Stimulated activated CD4-positive, alpha-beta T cell treated with anti-CD3 and anti-CD28 coated beads, Interleukin-12 subunit alpha, Interleukin-12 subunit beta, amount 100 ng/mL, for 24 hours (primary cell): ENCODE measurements at places on chromosomes 12 and 14.

DNA sequence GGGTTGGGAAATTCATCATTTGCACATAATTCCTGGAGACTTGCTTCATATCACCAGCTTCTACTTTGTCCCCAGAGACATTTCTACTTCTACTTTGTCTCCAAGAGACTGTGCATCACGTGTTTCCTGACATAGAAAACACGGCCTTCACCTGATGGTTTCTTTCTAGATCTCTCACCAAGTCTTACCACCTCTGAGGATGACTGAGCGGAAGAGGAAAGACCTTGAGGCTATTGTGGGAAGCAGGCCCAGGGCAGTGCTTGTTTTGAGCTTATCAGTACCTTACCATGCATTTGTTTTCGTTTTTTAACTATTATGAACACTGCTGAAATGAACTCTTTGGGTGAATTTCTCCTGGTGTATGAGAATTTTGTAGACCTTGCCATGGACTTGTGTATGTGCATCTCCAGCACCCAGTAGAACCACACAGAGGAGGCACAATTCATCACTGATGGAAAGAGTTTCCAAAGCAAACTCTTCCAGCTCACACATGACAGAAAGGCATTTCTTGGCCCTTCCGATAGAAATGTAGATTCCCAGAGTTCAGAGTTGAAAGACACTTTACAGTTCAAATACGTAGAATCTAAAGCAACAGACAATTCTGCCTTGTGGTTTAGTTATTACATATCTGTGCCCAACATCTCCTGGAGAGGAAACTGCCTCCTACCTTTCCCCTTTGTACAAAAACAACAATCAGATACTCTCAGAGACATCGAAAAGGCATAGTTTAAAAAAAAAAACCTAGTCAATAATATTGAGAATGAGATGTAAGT, 434.7 kb downstream of the FUT8 start:
- peak; percentile 20 for DNase-seq

- DNase-seq = no peak
Observed at GRCh38 chr12:76177821-76178220, 93.3 kb upstream of the NAP1L1 start.

DNA sequence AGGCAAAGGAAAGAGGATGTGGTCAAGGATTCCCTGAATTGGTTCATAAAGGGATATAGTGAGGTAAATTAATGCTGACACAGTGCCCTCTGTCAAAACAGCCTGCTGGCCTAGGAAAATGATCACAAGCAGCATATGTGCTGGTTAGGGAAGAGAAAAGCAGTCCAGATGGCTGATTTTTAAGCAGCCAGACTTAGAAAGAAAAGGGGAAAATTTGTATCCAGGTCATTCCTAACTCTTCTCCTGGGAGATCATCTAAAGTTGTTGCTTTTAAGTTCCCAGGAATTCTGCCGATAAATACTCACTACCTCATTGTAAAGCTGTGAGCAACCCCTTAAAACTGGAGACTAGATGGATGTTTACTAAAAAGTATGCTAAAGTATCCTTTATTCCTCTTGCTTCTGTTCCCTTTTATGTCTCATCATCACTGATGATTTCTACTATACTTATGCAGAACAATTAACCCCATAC, 46.4 kb upstream of the CNOT2 start:
- DNase-seq = no peak

DNA sequence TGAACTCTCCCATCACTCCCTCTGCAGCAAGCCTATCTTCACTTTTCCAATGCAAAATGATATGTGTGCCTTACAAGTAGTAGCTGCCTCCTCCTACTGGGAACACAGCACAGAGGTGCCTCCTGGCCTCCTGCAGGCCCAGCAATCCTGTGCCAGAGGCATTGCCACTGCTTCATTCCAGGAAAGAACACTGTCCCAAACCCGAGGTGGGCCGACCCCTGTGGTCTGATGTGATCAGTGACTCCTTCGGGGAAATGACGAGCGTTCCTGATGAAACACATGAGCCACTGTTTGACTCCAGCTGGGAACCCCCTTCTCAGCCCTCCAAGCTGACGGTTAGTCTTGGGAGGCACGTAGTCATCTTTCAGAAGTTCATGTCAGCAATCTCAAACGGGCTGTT, 19.5 kb downstream of the PSMC1 start:
- no peak for DNase-seq

DNA sequence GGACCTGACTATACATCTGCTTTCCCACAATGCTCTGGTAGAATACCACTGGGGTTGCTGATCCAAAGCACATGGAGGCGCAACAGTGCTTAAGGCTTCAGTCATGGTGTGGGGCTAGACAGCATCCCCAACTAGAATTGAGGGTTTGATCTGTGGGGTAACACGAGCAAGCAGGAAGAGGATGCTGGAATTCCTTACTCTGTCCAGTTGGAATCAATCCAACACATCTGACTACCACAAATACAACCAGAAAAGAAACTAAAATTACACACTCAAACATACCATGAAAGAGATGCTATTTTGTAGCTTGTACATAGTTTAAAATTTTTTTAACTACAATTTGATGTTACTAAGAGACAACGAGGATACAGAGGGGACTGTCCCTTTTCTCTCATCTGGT, 40.4 kb upstream of the GTF2A1 start:
- no peak for DNase-seq

DNA sequence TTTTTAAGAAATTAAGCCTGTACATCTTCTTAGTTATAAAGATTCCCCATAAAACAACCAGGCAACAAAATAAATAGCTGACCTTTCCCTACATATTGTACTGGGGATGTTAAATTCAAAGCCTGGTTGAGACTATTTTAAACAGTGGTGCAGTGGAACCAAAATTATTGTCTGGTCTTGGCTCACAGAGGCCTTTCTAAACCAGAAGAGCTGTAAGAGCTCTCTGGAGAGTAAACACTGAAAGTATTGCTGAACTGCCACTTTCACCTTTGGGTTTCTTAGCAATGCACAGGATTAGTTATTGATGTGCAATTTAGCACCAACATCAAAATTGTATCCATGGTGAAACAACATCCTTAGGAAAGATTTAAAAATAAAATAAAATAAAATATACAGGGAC, 20.6 kb downstream of the RACGAP1 start:
- no peak for DNase-seq

DNA sequence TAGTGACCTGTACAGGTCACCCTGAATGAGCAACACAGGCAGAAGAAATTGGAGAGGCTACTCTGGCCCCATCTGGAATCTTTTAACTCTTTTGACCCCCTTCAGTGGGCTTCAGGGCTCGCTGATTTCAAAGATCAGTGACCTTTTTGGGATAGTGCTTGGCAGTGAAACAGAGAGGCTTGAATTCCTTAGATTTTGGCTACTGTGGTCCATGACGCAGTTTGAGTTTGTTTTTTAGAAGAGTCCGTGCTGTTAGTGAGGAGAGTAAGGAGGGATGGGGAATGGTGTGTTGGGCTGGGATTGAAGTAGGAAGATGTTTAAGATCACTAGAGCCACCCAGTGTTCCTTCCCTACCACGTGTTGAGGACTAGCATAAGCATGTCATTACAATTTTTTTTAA, 16.5 kb downstream of the TMEM30B start:
- no peak for DNase-seq

- no peak for DNase-seq
Observed at GRCh38 chr14:53304726-53305381, 151.7 kb upstream of the DDHD1 start.

- DNase-seq = no peak
Observed at GRCh38 chr12:88575361-88575970, 4.8 kb downstream of the KITLG start.

GRCh38 chr12:89461649-89462612, 62.7 kb downstream of the GALNT4 start:
- no peak for DNase-seq

- no peak for DNase-seq
Observed at GRCh38 chr12:24054416-24054815, 104.9 kb upstream of the SOX5 start.

DNA sequence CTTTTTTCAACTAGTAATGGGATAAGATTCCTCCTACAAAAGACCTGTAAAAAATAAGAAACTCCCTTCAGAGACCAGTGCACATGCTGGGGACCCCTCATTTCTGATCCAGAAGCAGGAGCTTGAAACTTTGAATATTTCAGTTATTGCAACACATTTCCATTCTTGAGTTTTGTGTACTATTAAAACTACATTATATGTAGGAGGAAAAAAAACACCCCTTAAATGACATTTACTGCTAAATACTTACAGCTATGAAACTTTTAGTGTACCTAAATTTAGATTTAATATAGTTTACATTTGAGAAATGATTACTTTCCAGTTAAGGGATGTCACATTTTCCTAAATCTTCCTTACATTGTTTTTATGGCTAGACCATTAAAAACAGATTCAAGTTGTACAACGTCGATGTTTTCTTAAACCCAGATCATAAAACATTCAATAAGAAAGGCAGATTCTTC, 4.1 kb downstream of the LRIG3 start:
- DNase-seq = no peak

DNA sequence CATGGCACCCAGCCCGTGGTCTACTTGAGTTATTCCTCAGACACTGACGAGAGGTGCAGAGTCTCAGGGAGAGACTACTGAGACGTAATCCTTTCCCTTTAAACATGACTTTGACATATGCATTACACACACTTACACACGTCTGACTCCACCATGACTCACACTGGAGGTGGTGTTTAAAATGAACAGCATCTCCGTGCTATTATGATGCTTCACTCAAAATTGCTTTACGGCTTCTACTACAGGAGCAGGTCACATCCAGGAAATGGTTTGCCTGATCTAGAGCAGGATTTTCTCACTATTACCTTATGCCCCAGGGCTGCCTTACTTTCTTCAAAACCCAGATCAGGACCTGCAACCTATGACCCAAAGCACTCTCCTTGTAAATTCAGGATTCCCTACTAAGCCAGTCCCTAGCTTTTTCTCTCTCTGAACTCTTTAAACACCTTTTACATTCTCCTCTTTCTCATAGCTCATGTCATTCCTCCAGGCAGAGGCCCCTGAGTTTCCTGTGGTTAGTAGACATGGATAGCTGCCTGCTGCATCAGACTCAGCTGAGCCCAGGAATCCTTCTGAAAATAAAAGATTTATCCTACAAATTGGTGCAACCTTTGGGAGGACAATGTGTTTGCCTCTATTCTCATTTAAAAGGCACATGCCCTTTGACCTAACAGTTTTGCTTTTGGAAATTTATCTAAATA, 31.2 kb downstream of the TMCC3 start:
- no peak for DNase-seq

DNA sequence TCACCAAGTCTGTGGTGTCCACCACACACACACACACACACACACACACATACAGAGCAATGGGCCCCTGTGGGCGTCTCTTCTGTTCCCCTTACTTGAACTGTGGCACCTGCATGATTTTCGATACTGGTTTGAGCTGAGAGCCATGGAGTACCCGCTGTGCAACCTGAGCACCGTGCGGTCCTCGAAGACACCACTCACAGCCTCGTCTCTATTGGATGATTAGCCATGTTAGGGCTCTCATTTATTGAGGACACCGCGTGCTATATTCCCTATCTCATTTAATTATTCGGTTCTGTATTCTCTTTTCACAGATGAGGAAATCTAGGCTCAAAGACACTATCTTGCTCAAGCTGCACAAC, 623 bp upstream of the C14orf132 start:
- DNase-seq = no peak

DNA sequence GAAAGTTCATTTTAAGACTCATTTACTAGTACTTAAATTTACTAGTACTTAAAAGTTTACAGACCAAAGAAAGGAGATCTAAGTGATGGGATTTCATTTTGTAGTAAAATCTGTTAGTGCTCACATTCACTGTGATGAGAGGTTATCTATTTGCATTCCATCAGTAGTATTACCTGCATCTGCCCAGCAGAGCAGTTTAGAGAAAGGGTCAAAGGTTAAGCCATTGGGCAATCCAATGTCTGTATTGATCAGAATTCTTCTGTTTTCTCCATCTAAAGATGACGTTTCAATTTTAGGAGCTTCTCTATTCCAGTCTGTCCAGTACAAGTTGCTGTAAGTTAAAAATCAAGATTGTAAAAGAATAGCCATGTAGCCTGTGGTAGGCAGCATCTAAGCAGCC, 18.3 kb downstream of the RTRAF start:
- DNase-seq = no peak

- no peak for DNase-seq
Observed at GRCh38 chr14:67883717-67884116, 64.1 kb downstream of the RAD51B start.

- no peak for DNase-seq
Observed at GRCh38 chr14:44620121-44621019, 113.3 kb upstream of the FSCB start.

DNA sequence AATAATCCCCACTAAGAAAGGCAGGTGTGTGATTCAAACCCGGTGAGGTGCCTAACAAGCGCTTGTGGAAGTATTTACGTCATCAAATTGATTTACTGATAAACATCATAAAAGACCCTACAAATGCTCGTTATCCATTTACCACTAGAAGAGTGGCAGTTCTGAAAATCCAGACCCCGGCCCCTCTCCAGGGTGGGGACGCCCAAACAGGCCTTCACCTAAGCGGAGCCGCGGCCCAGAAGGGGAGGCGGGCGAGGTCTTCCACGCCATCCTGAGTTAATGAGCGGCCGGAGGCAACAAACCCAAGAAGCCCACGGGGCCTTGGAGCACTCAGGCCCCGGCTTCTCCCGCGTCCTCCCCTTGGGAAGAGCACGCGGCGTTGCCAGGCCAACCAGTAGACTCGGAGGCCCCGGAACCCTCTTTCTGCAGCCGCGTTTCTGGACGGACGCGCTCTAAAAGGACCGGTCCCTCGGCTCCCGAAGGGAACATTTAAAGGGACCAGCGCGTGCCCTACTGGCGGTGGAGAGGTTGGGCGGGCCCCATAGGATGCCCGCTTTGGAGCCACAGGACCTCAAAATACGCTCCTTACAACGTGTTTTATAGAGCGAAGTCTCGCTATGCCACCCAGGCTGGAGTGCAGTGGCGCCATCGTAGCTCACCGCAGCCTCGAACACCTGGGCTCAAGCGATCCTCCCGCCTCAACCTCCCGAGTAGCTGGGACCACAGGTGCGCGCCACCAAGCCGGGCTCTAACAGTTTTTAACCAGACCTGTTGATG, 3.5 kb downstream of the PTPN21 start:
- peak; percentile 55 for DNase-seq

GRCh38 chr14:93712079-93712837, 76.0 kb downstream of the PRIMA1 start:
- DNase-seq = no peak

GRCh38 chr12:112112409-112113133, 4.0 kb upstream of the NAA25 start:
- no peak for DNase-seq

DNA sequence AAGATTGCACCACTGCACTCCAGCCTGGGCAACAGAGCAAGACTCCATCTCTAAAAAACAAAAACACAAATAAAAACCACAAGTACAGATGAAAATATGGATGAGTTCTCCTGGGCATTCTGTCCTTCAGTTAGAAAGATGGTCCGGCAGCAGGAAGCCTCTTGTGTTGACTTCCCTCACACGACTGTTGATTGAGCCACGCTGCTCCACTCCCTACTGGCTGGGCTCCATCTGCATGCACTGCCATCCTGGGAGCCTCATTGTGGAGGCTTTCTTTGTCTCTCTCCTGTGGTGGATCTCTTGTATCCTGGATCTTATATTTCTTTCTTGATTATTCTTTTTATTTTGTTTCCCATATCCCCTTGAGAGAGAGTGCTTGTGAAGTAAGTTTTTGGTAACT, 30.8 kb upstream of the TBC1D30 start:
- no peak for DNase-seq

GRCh38 chr12:99605-100004, 33.0 kb downstream of the IQSEC3 start:
- no peak for DNase-seq
